GM10248 (cell line): ENCODE measurements at places on chromosomes 3 and 15.

GRCh38 chr3:39550354-39551051 lies 83.0 kb downstream of the MOBP start:
- no peak for DNase-seq

- no peak for DNase-seq
These were observed 33.4 kb upstream of the CHRM5 start for GRCh38 chr15:33934921-33935320.

GRCh38 chr3:32181796-32182195 lies 56.7 kb upstream of the CMTM8 start:
- no peak for DNase-seq

DNA sequence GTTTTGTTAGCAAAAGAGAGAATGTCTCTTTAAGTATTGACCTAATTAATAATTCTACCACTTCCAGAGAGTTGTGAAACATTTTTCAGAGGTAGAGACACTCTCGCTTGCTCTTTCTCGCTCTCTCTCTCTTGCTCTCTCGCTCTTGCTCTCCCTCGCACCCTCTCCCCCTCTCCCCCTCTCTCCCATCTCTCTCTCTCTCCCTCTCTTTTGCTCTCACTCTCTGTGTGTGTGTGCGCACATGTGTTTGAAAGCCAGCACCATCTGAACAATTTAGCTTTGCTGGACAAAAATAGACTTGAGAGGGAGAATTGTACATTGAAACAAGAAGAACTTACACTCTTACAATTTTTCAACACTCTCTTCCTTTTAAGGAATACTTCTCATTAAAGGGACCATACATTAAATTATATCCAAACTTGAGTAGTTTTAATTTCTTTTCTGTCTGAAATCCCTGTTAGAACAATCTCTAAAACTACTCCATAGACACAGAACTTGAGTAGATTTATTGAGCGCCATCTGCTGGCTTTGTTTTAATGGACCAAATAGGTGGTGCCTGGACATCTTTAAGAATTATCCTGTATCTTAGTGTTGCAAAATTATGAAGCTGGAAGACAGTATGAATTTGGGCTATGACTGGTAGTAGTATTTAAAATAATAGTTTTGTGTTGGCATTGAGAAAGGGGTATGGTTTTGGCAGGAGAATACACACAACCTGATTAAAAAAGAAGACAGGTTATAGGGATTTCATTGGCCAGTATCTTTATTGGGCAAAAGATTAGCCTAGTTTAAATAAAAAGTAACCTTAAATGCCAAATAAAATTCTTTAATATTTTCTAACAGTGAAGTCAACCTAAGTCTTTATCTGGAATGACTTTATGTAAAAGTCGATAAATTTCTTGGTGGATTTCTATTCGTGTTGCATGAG lies 124.6 kb downstream of the AKAP13 start:
- peak; percentile 32 for DNase-seq

GRCh38 chr3:170277833-170278580 lies 55.8 kb downstream of the PRKCI start:
- no peak for DNase-seq

- DNase-seq = no peak
These were observed 482.5 kb upstream of the TBL1XR1 start for GRCh38 chr3:177679568-177680471.

DNA sequence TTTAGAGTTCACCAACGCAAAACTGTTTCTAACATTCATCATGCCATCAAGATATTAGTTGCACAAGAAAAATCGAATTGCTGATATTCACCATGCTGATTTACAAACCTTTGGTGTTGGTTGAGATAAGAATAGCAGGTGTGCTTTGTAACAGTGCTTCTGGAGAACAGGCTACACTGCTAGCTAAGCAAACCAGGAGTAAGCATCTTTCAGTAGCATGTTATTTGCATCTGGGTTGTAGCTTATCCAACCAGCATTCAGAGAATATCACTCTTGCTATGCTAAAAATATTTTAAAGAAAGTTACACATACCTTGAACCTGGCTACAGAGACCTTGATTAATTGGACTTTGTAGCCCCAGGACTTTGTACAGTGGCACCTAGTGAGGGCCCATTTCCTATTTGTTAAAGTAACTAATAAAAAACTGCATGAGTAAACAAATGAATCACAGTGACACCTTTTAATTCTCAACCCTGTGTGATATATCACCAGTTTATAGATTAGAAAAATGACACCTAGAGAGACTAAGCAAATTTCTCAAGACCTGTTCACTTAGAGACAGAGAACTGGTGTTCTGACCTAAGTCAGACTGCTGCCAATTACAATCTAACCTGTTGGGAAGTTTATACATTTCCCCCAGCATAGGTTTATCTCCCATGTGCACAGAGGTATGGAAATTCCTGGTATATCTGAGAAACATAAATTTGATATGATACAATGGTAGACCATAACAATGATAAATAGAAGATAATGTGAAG lies 435.5 kb upstream of the TGFBR2 start:
- DNase-seq = no peak

DNA sequence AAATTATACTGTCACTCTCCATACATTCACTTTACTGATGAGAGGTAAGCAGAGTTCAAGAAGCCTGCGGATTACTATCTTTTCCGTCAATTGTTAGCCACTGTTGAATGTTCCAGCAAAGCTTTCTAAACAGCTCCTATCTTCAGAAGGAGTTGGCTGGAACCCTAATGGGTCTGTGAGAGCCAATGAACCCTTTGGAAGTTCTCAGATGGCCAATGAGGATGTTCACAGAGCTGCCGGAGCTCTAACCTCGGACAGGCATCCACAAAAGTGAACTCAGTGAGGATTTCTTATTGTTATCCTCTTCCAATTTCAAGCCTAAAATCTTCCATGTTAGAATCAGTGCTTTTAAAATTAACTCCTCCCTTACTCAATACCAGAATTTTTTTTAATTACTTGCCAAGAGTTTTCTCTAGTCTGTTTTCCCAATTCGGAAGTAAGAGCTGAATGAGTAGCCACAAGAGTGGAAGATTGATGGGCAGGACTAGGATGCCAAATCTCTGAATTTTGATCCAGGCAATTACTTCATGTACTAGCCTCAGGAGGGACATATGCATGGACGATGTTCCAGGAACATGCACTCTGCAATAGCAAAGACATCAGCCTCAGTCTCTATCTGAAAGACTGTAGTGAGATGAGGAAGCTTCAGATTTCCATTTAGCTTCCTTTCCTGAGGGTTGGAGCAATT lies 78.1 kb downstream of the AGBL1 start:
- no peak for DNase-seq

GRCh38 chr3:142940472-142940871 lies 23.0 kb downstream of the PAQR9 start:
- DNase-seq = no peak

- DNase-seq = peak; percentile 22
These were observed 630 bp downstream of the ATP6V1A start for GRCh38 chr3:113747283-113748046.

GRCh38 chr3:152232001-152232400 lies 36.7 kb upstream of the MBNL1 start:
- no peak for DNase-seq

DNA sequence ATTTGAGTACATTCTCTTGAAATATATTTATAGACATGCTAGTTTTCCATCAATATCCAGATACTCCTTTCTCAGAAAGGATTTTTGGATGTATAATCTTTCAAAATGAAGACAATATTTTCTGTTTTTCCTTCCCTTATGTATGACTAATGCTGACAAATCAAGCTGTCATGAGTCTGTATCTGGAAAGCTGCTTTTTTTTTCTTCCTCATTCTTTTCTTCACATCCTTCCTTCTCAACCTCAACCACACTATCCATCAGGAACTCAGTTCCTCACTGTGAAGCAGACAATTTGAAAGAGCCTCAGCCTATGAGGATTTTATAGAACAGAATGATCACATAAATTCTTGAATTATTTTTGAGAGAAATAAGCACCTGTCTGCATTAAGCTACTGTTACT lies 335.9 kb upstream of the EPHA6 start:
- no peak for DNase-seq

DNA sequence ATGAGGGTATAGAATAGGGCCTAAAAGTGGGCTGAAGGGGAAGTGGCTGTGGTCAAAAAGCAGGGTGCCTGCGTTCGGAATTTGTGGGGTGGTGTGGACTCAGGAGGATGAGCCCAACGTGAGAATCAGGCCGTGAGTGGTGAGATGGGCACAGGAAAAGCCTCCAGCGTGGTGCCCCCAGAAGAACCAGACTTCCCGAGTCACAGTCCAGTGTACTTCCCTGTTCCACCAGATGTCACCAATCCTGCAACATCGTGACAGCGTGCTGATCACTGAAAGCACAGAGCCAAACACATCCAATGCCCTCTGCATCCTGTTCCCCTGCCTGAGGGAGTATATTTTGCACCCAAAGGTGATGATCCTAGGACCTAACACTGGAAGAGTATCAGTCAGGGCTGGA lies 20.8 kb upstream of the ACAN start:
- no peak for DNase-seq

- DNase-seq = no peak
These were observed 376.1 kb downstream of the ZIC4 start for GRCh38 chr3:147030274-147030673.

GRCh38 chr3:175941352-175941751 lies 1082.2 kb downstream of the NAALADL2 start:
- DNase-seq = no peak

DNA sequence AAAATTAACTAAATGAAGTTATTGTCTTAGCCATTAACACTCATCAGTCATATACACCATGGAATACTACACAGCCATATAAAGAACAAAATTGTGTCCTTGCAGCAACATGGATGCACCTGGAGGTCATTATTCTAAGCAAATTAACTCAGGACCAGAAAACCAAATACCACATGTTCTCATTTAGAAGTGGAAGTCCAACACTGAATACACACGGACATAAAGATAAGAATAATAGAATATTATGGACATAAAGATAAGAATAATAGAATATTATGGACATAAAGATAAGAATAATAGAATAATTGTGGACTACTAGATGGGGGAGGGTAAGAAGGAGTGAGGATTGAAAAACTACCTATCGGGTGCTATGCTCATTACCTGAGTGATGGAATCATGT lies 122.3 kb downstream of the CHL1 start:
- no peak for DNase-seq

DNA sequence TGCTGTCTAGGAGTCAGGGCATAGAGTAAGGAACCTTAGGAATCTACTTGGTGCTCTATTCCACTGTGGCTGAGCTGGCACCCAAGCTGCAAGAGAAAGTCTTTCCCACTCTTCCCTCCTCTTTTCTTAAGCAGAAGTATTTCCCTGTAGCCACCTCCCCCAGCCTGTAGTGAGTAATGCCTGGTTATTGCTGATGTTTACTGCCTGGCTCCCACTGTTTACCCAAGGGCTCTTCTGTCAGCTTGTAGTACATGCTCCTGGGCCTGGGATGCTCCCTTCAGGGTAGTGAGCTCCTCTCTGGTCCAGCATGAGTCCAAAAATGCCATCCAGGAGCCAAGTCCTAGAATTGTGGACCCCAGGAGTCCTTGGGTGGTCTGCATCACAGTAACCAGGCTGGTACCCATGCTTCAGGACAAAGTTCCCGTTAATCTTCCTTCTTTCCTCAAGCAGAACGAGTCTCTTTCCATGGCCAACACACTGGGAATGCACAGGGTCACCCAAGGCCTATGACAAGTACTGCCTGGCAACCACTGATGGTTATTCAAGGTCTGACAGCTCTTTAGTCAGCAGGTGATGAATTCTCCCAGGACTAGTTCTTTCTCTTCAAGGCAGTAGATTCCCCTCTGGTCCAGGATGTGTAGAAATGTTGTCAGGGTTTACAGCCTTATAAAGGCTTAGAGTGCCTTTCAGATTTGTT lies 17.6 kb downstream of the GALK2 start:
- no peak for DNase-seq

DNA sequence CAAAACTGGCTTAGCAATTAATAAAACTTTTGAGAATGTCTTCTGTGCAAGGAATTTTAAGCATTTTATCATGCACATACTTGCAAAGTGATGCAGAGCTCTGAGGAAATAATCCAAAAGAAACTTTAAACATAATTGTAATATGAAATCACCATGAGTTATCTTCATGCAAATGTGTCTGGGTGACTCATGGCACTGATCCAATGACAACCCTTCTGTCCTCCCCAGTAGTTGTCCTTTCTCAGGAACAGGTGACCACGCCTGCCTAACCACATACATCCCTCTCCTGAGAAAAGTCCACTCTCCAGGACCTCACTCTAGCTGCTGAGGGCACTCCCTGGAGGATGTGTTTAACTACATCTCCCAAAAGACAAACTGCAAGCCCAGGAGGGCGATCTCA lies 530.6 kb upstream of the IL12A start:
- no peak for DNase-seq

GRCh38 chr3:143754090-143754489 lies 94.2 kb downstream of the SLC9A9 start:
- DNase-seq = no peak

- no peak for DNase-seq
These were observed 47.6 kb downstream of the TXNRD3 start for GRCh38 chr3:126607214-126607908.

DNA sequence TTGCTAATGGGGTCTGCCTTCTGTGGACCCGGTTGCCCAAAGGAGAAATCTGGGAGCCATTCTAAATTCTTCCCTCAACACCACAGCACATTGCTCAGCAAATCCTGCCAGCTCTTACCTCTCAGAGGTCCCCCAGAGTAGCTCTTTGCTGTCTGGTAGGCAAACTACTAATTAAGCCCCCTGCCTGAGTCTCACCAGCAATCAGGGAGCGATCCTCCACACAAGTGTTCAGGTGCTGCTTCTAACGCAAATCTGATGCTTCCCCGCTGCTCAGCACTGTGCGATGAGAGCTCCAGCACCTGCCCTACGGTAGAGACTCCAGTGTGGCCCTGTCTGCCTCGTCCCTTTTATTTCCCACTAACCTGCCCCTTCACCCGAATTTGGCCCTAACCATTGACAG lies 60.5 kb downstream of the HCN4 start:
- no peak for DNase-seq

- DNase-seq = peak; percentile 37
These were observed 50.8 kb downstream of the CCDC191 start for GRCh38 chr3:114005481-114005880.

DNA sequence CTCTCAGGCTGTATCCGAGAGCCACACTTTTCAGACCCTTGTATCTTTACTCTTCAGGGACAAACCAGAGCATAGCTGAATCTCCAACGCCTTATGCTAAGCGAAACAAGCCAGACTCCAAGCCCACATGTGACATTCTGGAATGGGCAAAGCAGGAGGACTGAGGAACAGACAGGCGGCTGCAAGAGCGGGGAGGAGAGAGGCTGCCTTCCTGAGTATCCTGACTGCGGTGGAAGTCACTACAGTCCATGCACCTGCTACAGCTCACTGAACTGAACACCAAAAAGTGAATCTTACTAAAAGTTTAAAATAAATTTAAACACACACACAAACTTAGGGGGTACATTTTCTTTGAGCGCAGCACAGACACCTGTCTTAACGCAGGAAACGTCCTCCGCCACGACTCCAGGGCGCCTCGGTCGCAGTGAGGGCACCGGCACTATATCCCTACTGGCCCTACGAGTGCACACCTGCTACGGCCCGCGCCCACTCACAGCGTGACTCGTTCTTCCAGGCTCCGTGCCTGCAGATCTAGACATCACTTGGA lies 1.4 kb downstream of the CYFIP1 start:
- DNase-seq = no peak

- DNase-seq = no peak
These were observed 53.5 kb downstream of the MSL2 start for GRCh38 chr3:136142592-136142991.

GRCh38 chr15:61828860-61829513 lies 231.3 kb downstream of the VPS13C start:
- no peak for DNase-seq

- DNase-seq = no peak
These were observed 142.2 kb upstream of the ZNF385D start for GRCh38 chr3:21893242-21893641.

- no peak for DNase-seq
These were observed 13.5 kb upstream of the DAZL start for GRCh38 chr3:16618721-16619120.

GRCh38 chr15:56675930-56676329 lies 57.4 kb downstream of the ZNF280D start:
- DNase-seq = no peak
